Fibroblast of lung (primary cell): ENCODE measurements at places on chromosomes 4 and X. TPM values are rescaled to one million over a fixed set of nuclear protein-coding genes. Genes with fewer than 3 reads are reported as not detected.

RS1 gene
- not detected in 2 replicates for total RNA-seq

RGN gene
- 15.4 and 23.8 TPM in 2 replicates for total RNA-seq

MAGEC1 gene
- total RNA-seq = not detected in 2 replicates

MAGEC2 gene
- 0.17 TPM in 1 of 2 replicates, not detected in the other for total RNA-seq

ARHGAP36 gene
- not detected in 2 replicates for total RNA-seq

ZCCHC4 gene
- 13.6 and 15.5 TPM in 2 replicates for total RNA-seq

RBM46 gene
- total RNA-seq = under 0.01 TPM in 1 of 2 replicates, not detected in the other

DRP2 gene
- total RNA-seq = under 0.01 and 0.50 TPM in 2 replicates

TKTL2 gene
- total RNA-seq = not detected in 2 replicates

APLN gene
- 0.17 and 3.6 TPM in 2 replicates for total RNA-seq

COPS4 gene
- total RNA-seq = 106 and 128 TPM in 2 replicates

BEX1 gene
- not detected in 2 replicates for total RNA-seq

AMTN gene
- total RNA-seq = not detected in 2 replicates

DIPK2B gene
- not detected in 2 replicates for total RNA-seq

AFM gene
- not detected in 2 replicates for total RNA-seq

STBD1 gene
- total RNA-seq = 10.8 and 17.5 TPM in 2 replicates

TLL1 gene
- 0.26 and 0.33 TPM in 2 replicates for total RNA-seq

COL4A5 gene
- 54.7 and 55.7 TPM in 2 replicates for total RNA-seq

ADH6 gene
- total RNA-seq = 0.17 TPM in 1 of 2 replicates, not detected in the other

GPR34 gene
- total RNA-seq = not detected in 2 replicates

PNMA6A gene
- 3.1 and 3.3 TPM in 2 replicates for total RNA-seq

MTCP1 gene
- 14.6 and 16.0 TPM in 2 replicates for total RNA-seq

DGAT2L6 gene
- not detected in 2 replicates for total RNA-seq

ANAPC10 gene
- total RNA-seq = 27.2 and 28.1 TPM in 2 replicates

MGAT4D gene
- total RNA-seq = not detected in 2 replicates

TNMD gene
- total RNA-seq = not detected in 2 replicates

NALF2 gene
- total RNA-seq = not detected in 2 replicates

PRSS12 gene
- 27.5 and 59.9 TPM in 2 replicates for total RNA-seq

GPRASP3 gene
- total RNA-seq = 5.9 and 9.7 TPM in 2 replicates

MAGEB10 gene
- total RNA-seq = not detected in 2 replicates

SPANXA1 gene
- total RNA-seq = not detected in 2 replicates

NCAPG gene
- total RNA-seq = 3.9 and 10.1 TPM in 2 replicates

TEX13C gene
- total RNA-seq = not detected in 2 replicates

DMRTC1 gene
- not detected in 2 replicates for total RNA-seq

PRR32 gene
- total RNA-seq = not detected in 2 replicates

HS3ST1 gene
- total RNA-seq = not detected in 2 replicates

PAK3 gene
- 1.3 and 2.0 TPM in 2 replicates for total RNA-seq

CSAG2 gene
- total RNA-seq = not detected in 2 replicates

KIT gene
- 0.50 and 0.51 TPM in 2 replicates for total RNA-seq

TMPRSS11A gene
- not detected in 2 replicates for total RNA-seq

TBC1D8B gene
- 5.4 and 9.1 TPM in 2 replicates for total RNA-seq

SLC16A2 gene
- total RNA-seq = 5.6 and 7.8 TPM in 2 replicates

INPP4B gene
- total RNA-seq = 9.2 and 19.7 TPM in 2 replicates

CYSLTR1 gene
- 0.26 and 0.50 TPM in 2 replicates for total RNA-seq

TECRL gene
- total RNA-seq = not detected in 2 replicates

FGFBP2 gene
- total RNA-seq = not detected in 2 replicates

ATP10D gene
- 31.3 and 40.8 TPM in 2 replicates for total RNA-seq

SLITRK4 gene
- under 0.01 and 0.99 TPM in 2 replicates for total RNA-seq

NPY5R gene
- not detected in 2 replicates for total RNA-seq

CT45A2 gene
- total RNA-seq = not detected in 2 replicates

PFKFB1 gene
- under 0.01 TPM in 1 of 2 replicates, not detected in the other for total RNA-seq
